Activated T-helper 1 cell treated with Interleukin-2 at 50 U/mL for 16 hours (primary cell): ENCODE measurements at places on chromosomes 1 and 21.

GRCh38 chr21:39196310-39196709 is 13.1 kb upstream of the PSMG1 start:
- DNase-seq = no peak

DNA sequence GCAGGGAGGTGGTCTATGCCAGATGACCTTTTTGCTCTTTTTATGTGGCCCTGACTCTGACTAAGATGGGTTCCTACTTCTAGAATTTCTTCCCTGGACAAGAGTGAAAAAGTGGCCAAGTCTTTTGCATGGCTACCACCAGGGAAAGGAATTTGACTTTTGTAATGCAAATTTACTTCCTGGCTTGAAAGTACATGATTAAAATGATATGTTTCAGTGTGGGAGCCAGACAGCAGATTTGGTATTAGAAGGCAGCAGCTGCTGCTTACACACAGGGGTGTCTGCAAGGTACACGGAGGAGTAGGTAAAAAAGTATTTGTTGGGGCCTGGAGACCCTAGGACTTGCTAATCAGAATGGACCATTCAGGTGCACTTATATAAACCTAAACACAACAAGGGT is 78.4 kb downstream of the KCND3 start:
- no peak for DNase-seq

DNA sequence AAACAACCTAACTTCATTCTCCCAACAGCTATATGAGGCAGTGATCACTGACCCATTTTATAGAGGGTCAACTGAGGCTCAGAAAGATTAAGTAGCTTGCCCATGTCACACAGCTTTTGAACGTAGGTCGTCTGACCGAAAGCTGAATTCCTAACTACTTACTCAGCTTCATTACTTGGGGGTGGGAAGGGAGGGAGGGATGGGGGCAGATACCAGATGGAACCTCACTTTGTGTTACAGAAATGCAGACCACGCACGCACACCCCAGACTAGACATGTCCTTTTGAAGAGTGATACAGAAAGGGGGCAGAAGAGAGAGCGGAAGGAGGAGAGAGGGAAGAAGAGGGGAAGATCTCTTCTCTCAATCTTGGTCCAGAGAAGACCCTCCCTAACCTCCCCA is 2.3 kb downstream of the ADGRB2 start:
- DNase-seq = no peak

- DNase-seq = no peak
These were observed 34.9 kb downstream of the COG2 start for GRCh38 chr1:230677200-230677599.

- no peak for DNase-seq
These were observed 55.3 kb downstream of the DOP1B start for GRCh38 chr21:36211660-36212512.

- no peak for DNase-seq
These were observed 16.4 kb downstream of the MPZL1 start for GRCh38 chr1:167738158-167738557.

DNA sequence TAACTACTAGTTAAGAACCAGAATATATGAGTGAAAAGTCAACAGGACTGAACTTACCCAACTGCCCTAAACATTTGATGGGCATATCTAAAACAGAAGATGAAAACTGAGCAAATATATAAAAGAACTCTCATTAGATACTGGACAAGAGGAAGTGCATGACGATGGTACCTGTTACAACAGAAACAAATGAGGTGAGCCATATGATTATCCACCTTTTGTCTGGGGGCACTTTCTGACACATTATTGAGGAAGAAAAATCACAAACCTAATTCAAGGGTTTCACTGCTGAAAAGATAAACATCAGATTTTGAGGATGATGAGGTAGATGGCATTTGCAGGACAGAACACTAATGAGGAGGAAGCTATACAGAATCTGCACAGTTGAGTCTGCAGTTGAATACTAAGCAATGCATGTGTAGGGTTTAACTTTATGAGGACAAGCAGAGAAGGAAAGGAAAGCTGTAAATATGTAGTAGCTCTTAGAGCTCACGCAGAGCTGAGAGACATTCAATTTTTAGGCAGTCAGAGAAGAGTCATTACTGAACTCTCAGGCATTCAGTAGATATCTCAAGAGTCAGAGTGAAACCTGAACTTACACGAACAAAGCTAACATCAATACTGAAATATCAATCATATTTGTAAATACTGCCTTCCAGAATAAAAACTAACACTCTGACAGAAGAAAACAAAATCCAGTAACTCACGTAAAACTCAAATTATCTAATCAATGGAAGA is 262.1 kb downstream of the AKT3 start:
- no peak for DNase-seq

- DNase-seq = no peak
These were observed 27.0 kb downstream of the SERTAD4 start for GRCh38 chr1:210259561-210259960.

DNA sequence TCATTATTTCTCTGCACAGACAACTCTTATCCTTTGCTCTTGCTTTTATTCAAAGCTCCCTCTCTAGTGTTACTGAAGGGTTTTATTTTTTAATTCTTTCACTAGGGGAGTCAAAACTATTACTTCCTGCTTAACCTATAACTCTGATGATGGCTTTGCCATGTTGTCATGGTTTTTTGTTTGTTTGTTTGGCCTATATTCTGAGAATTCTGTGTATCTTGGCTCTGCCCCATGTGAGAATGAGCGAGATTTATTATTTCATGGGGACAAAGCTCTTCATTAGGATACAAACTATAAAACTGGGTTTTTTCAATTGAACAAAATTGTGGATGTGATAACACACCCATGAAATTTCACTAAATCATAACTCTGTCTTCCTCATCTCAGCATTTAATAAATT is 190.5 kb upstream of the C1orf105 start:
- DNase-seq = no peak

DNA sequence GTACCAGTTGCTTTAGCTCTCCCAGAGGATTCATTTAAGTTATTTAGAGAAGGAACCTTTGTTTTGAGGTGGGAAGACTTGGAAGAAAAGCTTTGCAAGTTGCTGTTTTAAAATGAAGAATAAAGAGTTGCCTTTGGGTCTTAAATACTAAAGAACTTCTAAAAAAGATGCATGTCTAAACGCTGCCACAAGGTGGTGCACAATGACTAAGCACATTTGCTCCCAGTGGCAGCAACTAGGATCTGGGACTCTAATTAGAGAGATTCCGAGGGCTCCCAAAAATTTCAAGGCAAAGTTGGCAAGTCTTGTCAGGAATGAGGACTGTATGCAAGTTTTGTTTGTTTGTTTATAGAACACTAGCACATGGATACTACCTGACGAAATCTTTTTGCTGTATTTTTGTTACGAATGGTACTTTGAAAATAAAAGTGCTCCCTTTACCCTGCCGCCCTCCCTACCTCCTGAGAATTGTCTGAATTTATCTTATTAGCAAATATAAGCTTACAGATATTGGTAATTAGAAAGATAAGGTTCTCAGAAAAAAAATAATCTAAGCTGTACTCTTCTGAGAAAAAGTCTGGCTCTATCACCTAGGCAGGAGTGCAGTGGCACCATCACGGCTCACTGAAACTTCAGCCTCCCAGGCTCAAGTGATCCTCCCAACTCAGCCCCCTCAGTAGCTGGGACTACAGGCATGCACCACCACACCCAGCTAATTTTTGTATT is 121.8 kb downstream of the HFM1 start:
- no peak for DNase-seq

GRCh38 chr1:1240822-1241587 is 5.5 kb downstream of the C1QTNF12 start:
- DNase-seq = no peak

DNA sequence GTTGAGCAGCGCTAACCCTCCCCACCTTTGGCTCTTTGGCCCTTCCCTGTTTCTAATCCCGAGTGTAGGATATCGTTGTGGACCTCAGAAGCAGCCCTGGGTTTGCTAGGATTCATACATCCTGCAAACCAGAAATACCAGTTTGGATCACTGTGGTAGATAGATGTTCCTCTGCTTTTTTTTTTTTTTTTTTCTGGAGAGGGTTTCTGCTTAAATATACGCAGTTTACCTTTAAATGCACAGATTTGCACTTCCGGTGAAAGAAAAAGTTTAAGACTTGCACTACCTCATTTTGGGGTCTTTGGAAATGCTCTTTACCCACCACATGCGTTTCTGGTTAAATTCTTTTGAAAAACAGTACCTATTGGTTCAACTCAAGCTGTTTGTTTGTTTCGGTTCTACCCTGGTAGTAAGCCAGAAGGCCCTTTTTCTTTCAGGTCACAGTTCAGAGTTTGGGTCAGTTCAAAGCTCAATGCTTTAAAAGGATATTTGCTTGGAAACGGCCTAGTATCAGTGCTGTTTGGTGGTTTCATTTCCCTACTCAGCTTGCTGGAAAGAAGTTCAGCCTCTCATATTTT is 908 bp downstream of the DDI2 start:
- no peak for DNase-seq

GRCh38 chr1:59083946-59084865 is 212.7 kb upstream of the FGGY start:
- no peak for DNase-seq

DNA sequence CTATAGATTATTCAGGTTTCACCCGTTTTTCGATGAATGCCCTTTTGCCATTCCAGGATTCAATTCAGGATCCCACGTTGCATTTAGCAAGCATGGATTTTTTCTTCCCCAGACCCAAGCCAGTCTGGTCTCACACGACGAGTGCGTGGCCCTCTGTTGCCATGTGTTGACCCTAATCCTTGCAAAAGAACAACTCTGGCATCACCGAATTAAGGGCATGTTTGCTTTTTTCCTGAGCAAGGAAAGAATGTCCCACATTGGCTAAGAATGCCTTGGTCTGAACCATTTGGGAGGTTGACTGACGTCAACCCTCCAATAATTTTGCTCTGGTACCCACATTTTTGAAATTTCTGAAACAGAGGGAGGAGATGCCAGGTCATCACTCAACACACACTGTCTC is 153.0 kb upstream of the WNT4 start:
- no peak for DNase-seq

GRCh38 chr1:65948609-65949229 is 156.0 kb downstream of the PDE4B start:
- DNase-seq = no peak

DNA sequence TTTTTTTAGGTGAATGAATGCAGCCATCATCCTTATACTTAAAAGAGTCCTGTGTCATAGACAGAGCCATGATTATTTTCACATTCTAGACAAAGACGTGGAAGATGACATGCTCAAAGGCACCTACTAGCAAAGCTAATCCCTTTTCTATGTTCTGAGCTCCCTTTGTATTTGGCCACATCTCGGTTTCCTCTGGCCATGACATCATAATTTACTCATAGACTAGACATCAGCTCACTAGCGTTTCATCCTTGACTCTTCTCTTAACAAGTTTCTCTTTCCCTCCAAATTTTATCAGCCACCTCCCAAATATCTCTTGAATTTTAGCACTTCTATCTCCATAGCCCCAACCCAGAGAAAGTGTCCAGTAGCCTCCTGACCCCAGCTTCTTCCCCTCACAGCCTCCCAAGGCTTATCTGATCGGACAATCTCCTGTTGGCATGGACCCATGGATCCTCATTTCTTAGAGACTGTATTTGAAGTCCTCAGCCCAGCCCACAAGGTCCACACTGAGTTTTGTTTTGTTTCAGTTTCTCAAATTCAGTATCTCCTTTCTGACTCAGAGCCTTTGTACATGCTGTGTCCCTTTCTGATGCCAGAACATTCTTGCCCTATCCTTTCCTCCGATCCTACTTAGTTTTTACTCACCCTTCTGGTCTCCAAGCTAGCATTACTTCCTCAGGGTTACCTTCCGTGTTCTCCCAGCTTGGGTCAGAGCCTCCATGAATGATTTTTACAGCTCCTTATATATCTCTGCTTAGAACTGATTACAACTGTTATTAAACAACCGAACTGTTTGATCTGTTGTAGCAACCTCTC is 33.0 kb upstream of the EPS8L3 start:
- DNase-seq = no peak

- DNase-seq = no peak
These were observed 392.7 kb downstream of the NPHP4 start for GRCh38 chr1:5599541-5599940.

GRCh38 chr21:37153935-37154350 is 80.9 kb downstream of the TTC3 start:
- DNase-seq = no peak

- DNase-seq = no peak
These were observed 261.9 kb upstream of the DEPDC1 start for GRCh38 chr1:68758666-68759209.

DNA sequence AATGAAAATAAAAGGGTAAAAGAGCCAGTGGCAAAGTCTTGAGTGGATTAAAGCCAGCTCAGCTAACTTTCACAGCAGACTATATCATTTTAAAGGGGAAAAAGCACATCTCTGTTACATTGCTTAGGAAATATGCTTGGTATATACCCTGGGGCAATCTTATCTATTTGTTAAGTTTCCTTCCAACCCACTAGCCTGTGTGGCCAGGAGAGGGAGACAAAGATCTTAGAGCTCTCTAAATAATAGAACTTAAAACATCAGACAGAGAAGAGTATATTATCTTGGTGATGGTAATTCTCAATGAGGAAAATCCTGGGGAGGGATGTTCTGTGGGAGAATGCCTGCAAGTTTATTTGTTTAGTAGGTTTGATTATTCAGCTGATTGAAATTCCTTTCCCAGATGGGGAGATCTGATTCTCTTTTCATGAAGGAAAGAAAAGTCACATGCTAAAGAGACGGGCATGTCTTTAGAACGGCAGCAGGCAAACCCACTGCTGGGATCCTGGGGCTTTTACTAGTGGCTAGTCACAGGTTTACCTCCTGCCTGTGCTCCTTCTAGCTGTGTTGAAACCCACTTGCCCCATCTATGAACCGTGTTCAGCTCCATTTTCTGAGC is 3.6 kb downstream of the KCNE2 start:
- DNase-seq = no peak

- DNase-seq = peak; percentile 77
These were observed at the start of gene IQCC for GRCh38 chr1:32205401-32206370. Gene IQCC, plus strand, starts transcription at chr1:32205671. Its CDS starts 11 bp downstream, at chr1:32205682.

DNA sequence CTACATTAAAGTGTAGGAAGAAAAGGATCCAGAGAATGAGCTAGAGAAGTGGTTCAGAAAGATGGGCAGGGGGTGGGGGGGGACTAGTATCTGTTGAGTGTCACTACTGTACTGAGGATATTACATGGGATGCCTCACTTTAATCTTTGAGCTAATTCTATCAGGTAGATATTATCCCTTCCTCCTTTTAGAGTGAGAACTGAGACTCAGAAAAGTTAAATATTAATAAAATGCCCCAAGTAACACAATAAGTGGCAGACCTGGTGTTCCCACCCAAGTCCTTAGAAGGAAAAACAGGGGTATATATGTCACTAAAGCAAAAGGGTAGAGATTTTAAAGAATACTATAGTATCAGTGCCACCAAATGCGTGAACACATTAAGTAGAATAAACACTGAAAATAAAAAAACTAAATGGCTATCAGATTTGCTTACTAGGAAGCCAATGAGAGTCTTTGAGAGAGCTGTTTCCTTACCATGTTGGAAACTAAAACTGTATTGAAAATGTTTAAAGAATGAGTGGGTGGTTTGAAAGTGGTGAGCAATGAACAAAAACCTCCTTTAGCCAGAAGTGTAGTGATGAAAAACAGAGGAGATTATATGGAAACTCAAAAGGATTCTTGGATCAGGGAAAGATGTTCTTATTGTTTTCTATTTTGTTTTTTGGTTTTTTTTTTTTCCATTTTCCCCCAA is 230.8 kb downstream of the BARHL2 start:
- DNase-seq = no peak

GRCh38 chr1:12083766-12084165 is 20.7 kb downstream of the TNFRSF8 start:
- DNase-seq = no peak

- DNase-seq = no peak
These were observed 29.6 kb downstream of the RIMS3 start for GRCh38 chr1:40635763-40636500.
